Tracheal epithelial cell (primary cell): ENCODE measurements at places on chromosomes 12 and 14. TPM values are rescaled to one million over a fixed set of nuclear protein-coding genes. Genes with fewer than 3 reads are reported as not detected.

AQP6 gene
- not detected in 2 replicates for total RNA-seq

FGF6 gene
- not detected in 2 replicates for total RNA-seq

PMCH gene
- 0.64 TPM in 1 of 2 replicates, not detected in the other for total RNA-seq

SYT10 gene
- 0.21 and 0.24 TPM in 2 replicates for total RNA-seq

PABPN1 gene
- 54.8 and 64.1 TPM in 2 replicates for total RNA-seq

SMCO3 gene
- total RNA-seq, result not detected in 2 replicates

ASCL1 gene
- not detected in 2 replicates for total RNA-seq

SPPL3 gene
- 5.5 and 9.2 TPM in 2 replicates for total RNA-seq
